Activated T-helper 1 cell treated with anti-CD3 and anti-CD28 coated beads, Interleukin-2, amount 50 U/mL, for 16 hours (primary cell): ENCODE measurements at places on chromosomes 3 and 15.

GRCh38 chr15:30889196-30889595, 14.5 kb upstream of the FAN1 start:
- no peak for DNase-seq

DNA sequence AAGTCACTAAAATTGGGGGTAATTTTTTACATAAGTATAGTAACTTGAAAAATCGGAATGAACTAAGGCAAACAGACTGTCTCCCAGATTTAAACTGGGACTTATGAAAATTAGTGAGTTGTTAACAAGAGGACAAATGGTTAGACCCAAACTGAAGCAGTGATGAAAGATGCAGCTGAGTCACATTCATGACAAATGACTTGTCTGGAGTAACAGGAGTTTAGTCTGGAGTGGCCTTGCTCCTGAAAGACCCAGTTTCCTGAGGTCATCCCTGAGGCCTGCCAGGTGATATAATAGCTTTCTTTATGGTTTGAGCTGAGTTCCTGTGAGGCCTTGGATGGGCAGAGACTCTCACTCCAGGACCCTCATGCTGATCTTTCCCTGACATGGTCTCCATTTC, 9.6 kb upstream of the CTDSPL start:
- no peak for DNase-seq

- no peak for DNase-seq
Measured at GRCh38 chr3:159899166-159899565, 89.5 kb upstream of the IL12A start.

GRCh38 chr3:20105513-20106280, 65.5 kb downstream of the KAT2B start:
- no peak for DNase-seq

- no peak for DNase-seq
Measured at GRCh38 chr15:29131840-29132420, 137.7 kb downstream of the NSMCE3 start.

DNA sequence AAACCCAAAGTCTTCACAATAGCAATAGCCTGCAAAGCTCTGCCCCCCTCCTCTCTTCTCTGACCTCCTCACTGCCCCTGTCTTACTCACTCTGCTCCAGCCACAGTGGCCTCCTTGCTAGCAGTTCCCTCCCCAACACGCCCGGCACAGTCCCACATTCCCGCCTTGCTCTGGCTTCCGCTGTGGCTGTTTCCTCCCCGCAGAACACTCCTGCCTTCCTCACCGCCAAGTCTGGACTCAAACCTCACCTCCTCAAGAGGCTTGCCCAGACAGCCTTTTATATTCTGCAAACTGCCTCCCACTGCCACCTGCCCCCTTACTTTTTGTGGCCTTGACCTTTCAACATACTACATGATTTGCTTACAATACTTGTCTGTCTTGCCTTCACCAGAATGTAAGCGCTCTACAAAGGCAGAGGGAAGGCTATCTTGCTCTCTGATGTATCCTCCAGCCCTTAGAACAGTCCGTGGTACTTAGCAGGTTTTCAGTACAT, 406 bp upstream of the MPI start:
- DNase-seq = no peak
